Pancreas (tissue), 10 donors: ENCODE measurements at places on chromosomes 2 and 18. TPM values are rescaled to one million over a fixed set of nuclear protein-coding genes. Genes with fewer than 3 reads are reported as not detected.

GRCh38 chr2:27216416-27217137 is 592 bp upstream of the CAD start:
- peak overlapping the region; percentile 56 for H3K4me3 ChIP-seq
- H3K36me3 ChIP-seq = no peaks in the 10 kb centered on the region
- H3K27ac ChIP-seq = no peak overlapping the region

- no peaks in the 10 kb centered on the region for H3K36me3 ChIP-seq
- H3K4me1 ChIP-seq = peaks cover under 1% of the 10 kb centered on the region
- no peak overlapping the region for H3K4me3 ChIP-seq
- H3K27ac ChIP-seq = no peak overlapping the region
- no peak for DNase-seq
- no peaks in the 10 kb centered on the region for H3K27me3 ChIP-seq
These were observed 199.6 kb upstream of the FBXO11 start for GRCh38 chr2:48105848-48106247.

GRCh38 chr2:27871802-27872201 is 18.4 kb downstream of the RBKS start:
- no peaks in the 10 kb centered on the region for H3K36me3 ChIP-seq
- no peaks in the 10 kb centered on the region for H3K27me3 ChIP-seq
- DNase-seq = no peak

DNA sequence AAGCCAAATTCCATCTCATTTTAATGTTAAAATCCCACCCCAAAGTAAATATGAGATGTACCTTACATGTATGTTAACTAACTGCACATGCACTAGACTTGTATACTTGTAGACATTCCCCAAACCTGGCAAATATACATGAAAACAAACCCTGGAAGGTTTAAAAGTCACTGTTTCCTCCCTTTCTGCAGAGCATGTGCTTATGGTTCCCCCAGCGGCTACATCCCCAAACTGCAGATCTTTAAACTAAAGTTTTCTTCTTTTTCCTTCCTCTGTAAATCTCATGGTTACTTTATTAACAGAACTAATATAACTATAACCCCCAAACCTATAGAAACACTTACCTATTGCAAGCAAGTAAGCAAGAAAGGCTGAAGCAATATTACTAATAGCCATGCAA is 731.5 kb downstream of the LRP1B start:
- H3K36me3 ChIP-seq = no peaks in the 10 kb centered on the region
- no peaks in the 10 kb centered on the region for H3K4me1 ChIP-seq
- DNase-seq = no peak
- no peaks in the 10 kb centered on the region for H3K27me3 ChIP-seq
- no peak overlapping the region for H3K27ac ChIP-seq

- peaks cover 13% of the 10 kb centered on the region for H3K4me1 ChIP-seq
- H3K27me3 ChIP-seq = peaks cover 28% of the 10 kb centered on the region
- no peak overlapping the region for H3K27ac ChIP-seq
- DNase-seq = no peak
These were observed 1.5 kb downstream of the CRYBA2 start for GRCh38 chr2:218991674-218992168.

Gene ANKRD62
- total RNA-seq = 3.1 TPM

Gene ARHGEF4
- 19.6 TPM for total RNA-seq
